Activated T-cell treated with anti-CD3 and anti-CD28 coated beads, Interleukin-2, amount 50 U/mL, for 72 hours (primary cell): ENCODE measurements at places on chromosomes 3 and 15. TPM values are rescaled to one million over a fixed set of nuclear protein-coding genes. Genes with fewer than 3 reads are reported as not detected.

DNA sequence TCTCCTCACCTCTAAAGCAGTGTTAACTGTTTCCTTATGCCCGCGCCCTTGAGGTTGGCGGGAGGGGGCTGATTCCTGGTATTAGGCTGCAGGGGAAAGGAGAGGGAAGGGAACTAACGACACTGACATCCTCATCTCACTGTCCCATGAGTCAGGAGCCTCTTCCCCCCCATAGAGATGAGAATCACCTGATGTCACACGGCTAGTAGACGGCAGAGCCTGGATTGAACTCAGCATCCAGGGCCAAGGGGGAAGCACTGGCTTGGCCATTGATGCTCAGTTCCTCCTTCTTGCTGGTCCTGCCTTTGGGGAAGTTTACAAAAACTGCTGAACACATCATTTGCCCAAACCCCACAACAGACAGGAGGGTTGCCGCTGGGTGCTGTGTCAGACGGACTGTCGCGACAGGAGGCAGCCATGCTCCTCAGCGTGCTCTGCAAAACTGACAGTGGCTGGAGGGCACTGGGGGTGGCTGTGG lies 38.5 kb downstream of the IDH2 start:
- DNase-seq: no peak

DNA sequence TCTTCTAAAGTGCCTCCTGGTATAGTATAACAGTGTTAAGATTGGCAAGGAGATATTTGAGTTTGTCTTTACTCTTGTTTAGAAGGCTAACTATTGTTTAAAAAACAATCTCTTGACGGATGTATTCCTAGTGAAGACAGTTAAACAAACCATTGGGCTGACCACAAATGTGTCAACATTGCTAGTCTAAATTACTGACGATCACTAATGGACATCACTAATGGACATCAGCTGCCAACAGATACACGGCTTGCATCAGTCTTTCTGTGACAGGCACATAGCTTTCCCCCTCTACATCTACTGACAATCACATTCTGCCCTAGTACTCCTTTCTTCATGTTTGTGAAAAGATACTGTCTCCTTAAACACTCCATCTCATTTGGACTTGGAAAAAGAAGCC lies 57.1 kb upstream of the ETV5 start:
- DNase-seq: no peak

DNA sequence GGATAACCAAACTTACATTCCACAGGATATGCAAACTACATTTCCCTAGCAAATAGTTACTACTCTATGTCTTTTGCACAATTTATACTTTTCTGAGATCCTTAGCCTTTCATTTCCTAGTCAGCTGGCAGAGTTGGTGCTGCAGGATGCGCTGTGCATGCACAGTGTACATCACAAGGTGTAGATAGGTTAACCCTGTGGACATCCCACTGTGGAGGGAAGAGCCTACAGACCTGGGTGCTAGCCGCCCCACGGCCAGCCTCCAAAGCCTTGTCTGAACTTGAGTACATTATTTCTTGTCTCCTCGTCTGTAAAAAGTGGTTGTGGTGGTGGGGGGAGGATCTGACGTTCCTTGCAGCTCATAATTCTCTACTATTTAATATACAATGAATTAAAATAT lies 3.5 kb downstream of the TNFSF10 start:
- DNase-seq: no peak

GRCh38 chr15:98968576-98968975 lies 39.0 kb downstream of the PGPEP1L start:
- DNase-seq: no peak

GRCh38 chr3:144770915-144771351 lies 799.3 kb downstream of the DIPK2A start:
- no peak for DNase-seq

GRCh38 chr3:114764056-114764492 lies 383.0 kb downstream of the ZBTB20 start:
- no peak for DNase-seq

GRCh38 chr15:73809728-73810501 lies 56.8 kb upstream of the INSYN1 start:
- no peak for DNase-seq

- no peak for DNase-seq
These were observed 26.7 kb downstream of the ABHD2 start for GRCh38 chr15:89114990-89115389.

DNA sequence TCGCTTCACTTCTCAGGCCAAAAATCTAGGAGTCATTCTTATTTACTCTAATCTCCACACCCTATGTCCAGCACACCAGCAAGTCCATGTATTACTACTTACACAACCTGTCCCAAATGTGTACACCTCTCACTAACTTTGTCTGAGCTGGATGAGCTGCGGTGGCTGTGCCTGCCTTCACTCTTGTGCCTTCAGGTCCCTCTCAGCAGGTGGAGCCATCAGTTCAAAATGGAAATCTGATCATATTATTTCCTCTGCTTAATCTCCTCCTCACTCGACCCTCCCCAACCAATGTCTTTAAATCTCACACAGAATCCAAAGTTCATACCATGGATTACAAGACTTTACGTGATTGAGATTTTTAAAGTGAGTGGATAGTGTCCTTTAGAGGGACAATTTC lies 82.8 kb downstream of the SSR3 start:
- DNase-seq: no peak

DNA sequence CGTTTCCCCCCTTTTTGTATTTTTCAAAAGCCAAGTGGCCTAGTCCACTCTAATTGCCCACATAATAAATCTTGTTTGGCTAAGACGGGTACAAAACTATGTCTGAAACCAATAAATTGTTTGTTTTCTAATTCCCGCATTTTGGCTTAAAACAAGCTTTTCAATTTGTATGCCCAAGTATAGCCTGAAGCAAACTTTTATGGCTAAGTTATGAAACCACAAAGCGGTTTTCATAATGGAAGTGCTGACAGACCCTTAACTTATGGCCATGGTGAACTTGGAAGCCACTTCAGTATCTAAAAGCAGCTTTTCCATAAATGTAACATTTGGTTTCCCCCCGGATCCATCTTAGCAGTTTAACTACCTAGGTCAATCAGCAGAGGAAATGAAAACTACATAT lies 29.9 kb upstream of the POLR2M start:
- DNase-seq: no peak

DNA sequence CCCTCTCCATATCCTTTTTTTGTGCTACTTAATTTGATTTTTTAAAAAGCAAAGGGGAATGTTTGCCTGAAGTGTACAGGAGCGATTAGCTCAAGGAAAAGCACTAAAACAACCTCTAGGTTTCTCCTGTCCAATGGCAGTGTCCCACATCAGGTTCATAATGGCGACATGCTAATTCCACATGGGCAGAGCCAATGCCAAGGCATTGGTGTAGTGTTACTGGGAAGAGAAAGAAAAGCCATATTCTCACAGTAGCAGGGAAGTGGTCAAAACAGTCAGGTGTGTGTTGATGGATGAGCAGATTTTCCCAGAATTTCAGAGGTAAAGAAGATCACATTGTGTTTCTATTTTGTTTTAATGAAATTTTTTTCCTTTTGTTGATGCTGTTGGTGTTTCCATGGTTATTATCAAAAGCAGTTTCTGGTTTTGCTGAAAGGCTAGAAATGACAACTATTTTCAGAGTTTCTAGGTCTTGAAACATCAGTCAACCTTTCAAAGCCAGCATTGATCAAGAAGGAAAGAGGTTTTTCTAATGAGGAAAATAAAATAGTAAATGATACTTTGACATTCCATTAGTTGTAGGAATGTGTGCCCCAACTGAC lies 65.2 kb downstream of the FNDC3B start:
- DNase-seq: no peak

- no peak for DNase-seq
These were observed 52.0 kb upstream of the RYK start for GRCh38 chr3:134302674-134303073.

KCNMB3 gene
- 0.46 TPM for total RNA-seq

SLC25A38 gene
- 39.7 TPM for total RNA-seq

PSMD2 gene
- total RNA-seq: 169 TPM
